ENCODE measurements at places on chromosomes 2 and 18.
A peak's percentile ranks its signal among the peaks of the same experiment; 100 is the strongest.

GRCh38 chr2:97714950-97715652, 1.7 kb downstream of the ZAP70 start:
- DNase-seq, result no peak

DNA sequence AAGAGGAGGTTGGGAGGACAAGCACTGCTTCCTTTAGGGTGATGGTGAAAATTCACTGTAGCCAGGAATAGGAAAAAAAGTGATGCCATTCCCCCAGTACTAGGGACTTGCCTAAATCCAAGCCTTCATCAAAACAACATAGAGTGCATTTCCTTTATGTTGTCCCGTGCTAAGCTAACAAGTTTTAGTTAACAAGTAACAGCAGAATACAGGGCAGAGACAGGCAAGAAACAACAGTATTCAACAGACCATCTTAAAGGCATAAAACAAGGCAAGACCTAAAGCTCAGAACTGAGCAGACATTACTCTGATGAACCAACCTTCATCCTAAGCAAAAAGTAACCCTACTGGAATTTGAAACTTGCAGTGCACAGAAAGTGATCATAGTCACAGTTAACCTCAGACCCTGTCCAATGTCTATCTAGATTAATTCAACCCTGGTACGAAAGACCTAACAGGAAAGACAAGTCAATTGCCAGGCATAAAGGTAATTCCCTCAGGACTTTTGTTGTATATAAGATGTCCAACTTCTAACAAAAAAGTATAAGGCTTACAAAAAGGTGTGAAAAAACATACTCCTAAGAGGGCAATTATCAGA, 34.4 kb upstream of the GALNT1 start:
- no peak for DNase-seq

- DNase-seq, result no peak
Measured at GRCh38 chr2:232250246-232251175, 128.0 kb upstream of the ALPP start.

DNA sequence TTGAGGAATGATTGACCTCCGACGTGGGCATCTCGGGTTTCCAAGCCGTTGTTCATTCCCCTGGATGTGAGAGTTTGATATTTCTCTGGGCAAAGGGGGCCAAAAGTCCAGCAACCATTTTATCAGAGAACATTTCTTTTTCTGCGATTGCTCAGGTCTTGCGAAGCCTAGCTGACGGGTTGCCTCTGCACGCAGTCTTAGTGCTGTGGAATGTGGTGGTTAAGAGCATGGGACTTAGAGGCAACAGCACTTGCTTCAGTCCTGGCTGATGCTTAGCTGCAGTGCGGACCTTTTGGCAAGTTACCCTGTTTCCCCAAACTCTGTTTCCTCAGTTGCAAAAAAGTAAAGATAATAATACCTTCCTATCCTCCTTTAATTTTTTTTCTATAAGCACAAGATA, 45.0 kb downstream of the FAP start:
- DNase-seq, result no peak

DNA sequence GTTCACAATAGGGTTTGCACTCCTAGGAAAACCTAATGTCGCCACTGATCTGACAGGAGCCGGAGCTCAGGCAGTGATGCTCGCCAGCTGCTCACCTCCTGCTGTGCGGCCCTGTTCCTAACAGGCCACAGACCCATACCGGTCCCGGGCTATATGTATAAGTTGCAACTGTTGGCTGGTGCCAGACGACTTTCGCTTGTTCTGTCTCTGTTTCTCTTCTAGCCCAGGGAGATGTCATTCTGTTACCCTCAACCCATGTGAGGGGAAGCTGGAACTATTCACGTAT, 170.3 kb downstream of the BCL2 start:
- DNase-seq, result no peak

DNA sequence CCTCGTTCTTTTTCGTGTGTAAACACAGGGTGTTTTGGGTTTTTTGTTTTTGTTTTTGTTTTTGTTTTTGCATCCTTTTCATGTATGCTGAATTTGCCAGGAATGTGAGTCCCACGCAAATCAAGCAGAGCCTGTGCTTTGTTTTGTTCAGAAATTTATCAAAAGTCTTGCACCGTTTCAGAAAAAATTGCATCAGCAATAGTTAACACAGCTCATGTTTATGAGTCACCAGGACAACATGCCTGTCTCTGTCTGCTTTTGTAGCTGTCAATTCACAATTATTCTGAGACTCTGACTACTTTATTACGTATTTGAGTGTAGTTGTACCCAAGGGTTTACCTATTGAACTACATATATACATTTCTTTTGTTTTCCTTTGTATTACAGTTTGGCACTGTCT, 38.3 kb downstream of the MRPL44 start:
- DNase-seq, result peak; percentile 39

DNA sequence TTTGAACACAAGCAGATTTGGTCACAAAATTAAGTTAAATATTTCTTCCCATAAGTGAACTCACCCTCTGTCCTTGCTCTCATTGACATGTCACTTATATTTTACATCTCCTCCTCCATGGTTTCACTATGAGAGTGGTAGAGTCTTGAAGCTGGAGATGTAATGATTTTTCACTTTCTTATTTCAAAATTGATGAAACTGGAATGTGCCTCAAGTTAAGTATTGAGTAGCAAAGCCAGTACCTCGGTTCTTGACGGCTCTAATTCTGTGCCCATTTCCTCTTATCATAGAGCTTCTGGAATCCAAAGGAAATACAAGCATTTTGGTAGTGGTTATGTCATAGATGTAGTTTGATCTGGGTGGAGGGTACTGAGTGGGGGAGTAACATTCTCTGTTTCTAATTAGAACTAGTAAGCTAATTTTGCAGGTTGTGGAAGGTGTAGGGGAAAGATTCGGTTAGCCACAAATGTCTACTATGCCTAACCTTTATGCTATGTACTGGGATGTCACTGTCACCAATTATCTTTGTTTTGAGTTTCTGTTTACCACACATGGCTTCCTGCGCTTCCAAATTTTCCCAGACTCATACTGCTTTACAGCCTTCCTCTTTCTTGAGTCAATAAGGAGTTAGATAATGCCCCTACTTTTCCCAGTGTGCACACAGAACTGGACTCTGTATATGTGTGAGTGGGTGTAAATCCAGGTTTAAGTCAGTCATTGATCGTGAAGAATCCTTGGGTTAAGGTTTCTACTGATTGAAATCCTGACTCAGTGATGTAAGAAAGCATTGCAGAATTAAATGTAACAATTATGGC, 96.8 kb downstream of the DIS3L2 start:
- no peak for DNase-seq

DNA sequence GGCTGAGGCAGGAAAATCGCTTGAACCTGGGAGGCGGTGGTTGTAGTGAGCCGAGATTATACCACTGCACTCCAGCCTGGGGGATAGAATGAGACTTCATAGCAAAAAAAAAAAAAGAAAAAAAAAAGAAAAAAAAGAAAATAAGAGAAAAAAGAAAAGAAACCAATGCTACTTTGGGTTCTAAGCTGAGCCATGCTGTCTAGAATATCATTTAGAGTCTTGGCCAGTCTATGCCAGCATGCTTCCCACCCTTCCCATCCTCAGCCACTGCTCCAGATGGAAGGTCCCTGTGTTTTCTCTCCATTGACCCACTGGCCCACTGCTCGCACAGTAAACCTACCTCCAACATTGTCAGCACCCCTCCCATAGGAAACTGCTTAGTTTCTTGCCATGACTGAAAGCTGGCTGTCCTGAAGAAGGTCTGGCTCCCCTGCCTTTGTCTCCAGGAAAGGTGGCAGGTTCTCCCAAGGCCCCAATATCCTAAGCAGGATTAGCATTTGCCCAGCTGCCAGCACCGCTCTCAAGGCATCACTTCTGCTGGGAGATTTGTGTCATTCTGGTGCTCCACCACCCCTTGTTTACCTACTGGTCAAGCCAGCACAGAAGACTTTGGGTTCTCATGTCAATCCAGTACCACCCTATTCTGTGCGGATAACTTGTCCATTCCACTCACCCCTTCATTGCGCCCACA, 47.3 kb upstream of the PAPOLG start:
- no peak for DNase-seq

DNA sequence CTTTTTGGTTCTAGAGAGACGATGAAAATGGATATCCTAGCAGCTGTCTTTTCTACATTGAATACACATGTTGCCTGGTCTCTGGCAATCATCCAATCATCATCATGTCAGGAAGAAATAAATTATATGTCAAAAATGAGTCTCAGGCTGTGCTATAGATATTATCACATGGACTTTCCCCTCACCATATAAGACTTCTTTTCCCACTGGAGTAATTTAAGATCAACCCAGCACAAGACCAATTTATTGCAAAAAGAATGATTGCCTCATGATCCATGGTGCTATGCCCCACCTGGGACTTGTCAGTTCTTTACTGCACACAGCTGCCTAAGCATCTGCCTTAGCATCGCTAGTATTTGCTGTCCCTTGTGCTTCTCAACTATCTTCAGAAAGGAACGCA, 783.7 kb upstream of the TMEFF2 start:
- DNase-seq, result no peak

- no peak for DNase-seq
Measured at GRCh38 chr2:79446313-79446712, 66.5 kb upstream of the CTNNA2 start.

DNA sequence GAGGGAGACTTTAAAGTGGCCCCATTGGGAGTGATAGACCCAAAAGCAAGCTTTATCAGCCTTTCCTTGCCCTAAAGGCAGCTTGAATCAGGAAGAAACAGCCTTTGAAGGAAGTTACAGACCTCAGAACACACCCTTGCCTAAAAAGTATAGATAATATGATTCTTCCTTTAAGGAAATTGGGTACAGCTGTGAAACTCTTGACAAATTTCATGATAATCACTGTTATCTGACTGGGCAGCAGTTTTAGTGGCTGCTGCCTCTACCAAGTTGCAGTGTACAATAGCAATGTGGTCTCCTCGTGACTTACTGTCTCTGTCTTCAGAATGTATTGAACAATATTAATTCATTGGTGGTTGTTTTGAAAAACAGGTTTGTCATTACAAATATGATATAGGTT, 16.7 kb downstream of the HOXD1 start:
- no peak for DNase-seq

DNA sequence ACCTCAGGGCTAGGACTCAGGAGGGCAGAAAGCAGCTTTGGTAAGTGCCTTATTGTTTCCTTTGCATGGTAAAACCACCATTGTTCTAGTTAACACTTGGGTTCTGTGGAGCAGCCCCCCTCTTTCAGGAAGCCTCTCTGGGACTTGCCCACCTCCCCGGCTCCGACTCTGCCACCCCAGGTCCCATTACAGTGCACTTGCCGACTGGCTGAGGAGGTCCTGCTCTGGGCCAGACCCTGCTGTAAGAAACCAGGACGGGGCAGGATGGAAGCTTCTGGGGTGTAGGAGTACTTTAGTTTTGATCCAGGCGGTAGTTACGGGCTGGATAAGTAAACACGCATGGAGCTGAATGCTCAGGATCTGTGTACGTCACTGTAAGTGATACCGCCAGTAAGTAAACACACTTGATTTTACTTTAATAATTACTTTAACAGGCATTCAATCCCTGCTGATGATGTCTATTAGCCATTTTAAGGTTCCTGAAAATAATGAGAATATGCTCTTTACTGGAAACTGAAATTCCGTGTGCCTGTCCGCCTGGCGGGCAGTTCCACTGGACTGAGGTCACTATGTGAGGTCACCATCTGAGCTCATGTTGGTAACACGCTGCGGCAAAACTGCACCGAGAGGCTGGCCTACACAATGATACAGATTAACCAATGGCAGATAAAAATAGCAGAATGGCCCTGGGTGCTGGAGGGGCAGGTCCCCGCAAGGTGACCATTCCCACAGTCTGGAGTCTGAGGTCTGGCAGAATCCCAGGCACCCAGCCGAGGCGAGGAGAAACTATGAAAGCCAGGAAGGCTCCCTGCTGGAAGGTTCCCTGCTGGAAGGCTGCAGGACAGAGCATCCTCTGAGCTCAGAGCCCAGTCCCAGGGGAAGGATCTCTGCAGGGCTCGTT, 25.2 kb downstream of the HS1BP3 start:
- DNase-seq, result peak; percentile 65

DNA sequence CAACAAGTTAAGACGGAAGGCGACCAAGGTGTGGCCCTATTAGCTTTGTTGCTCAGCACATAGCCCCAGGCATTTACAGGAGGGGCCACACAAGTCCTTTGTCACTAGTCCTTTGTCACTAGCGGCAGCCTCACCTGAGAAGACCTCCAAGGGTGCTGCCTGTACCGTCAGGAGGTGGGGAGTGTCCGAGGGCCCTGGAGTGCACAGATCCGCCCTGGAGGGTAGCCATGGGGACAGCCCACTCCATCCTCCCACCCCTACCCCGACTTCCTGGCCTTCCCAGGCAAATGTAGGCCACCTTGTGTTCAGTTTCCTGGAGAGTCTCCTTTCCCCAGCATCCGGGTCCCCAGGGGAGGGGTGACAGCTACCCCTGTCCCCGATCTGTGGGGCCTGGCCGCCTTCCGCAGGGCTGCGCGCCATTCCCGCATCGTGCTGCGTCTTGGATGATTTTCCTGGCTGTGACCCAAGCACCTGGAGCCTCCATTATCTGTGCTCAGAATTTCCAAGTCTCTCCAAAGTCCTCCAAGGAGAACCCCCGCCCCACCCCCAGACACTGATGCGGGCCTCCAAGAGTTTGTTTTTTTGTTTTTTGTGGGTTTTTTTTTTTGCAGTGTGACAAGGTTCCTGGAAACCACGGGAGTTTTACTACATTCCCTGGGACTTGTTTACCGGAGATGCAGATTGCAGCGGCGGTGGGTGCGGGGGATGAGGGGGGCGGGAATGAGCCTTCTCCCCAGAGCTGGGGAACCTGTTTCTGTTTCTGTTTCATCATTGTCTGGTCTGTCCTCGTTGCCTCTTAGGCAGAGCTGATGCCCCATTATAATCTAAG, 28.6 kb downstream of the TEX44 start:
- DNase-seq, result no peak

DNA sequence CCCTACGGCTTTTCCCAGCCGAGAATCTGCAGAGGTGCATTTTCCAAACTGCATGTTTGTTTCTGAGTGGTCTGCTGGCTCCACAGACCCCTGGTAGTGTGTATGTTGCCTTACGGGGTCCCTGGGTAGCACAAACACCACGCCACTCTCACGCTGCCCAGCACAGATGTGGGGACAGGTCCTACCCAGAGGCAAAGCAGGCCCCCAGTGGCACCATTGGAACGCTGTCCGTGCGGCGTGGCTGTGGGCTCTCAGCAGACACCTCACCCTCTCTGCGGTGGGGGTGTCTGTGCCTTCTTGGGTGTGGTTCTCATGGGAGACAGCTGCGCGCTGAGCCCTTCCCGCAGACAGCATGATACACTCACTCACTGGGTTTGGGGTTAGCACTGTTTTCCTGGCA, 137.4 kb downstream of the NFATC1 start:
- DNase-seq, result no peak

- no peak for DNase-seq
Measured at GRCh38 chr2:67471681-67472080, 74.5 kb downstream of the ETAA1 start.

GRCh38 chr2:22769497-22769896, 615.5 kb upstream of the KLHL29 start:
- DNase-seq, result no peak

DNA sequence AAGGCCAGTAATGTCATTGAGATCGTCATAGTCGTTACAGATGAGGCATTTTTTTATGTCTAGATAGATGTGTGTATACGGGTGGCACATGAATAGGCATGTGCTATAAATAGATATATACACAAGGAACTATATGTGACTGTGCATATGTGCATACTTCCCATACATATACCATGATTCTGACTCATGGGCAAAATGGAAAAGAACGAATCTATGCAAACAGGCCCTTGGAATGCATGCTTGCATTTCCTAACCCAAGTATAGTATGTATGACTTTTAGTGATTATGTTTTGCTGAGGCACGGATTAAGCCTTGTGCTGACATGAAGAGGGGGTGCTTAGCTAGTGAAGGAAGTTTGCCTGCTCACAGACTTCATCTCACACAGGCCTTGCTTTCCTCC, 111.7 kb downstream of the BCL11A start:
- DNase-seq, result no peak

All from fibroblast of gingiva (primary cell).